ENCODE measurements at places on chromosomes 12 and 14. TPM values are rescaled to one million over a fixed set of nuclear protein-coding genes. Genes with fewer than 3 reads are reported as not detected.

ARMH4 gene
- not detected for total RNA-seq

LRCOL1 gene
- total RNA-seq = not detected

IGF1 gene
- total RNA-seq = not detected

CLEC6A gene
- not detected for total RNA-seq

KRT79 gene
- not detected for total RNA-seq

CLEC9A gene
- total RNA-seq = not detected

DCP1B gene
- total RNA-seq = 6.0 TPM

GUCY2C gene
- total RNA-seq = not detected

ZNF140 gene
- 15.5 TPM for total RNA-seq

SYT1 gene
- 10.4 TPM for total RNA-seq

DIO3 gene
- not detected for total RNA-seq

CLEC4C gene
- total RNA-seq = not detected

ING4 gene
- total RNA-seq = 16.1 TPM

ERO1A gene
- total RNA-seq = 52.0 TPM

NRL gene
- 1.3 TPM for total RNA-seq

TRHDE gene
- not detected for total RNA-seq

KRT1 gene
- total RNA-seq = not detected

NTF3 gene
- total RNA-seq = not detected

METTL1 gene
- total RNA-seq = 40.6 TPM

KRT73 gene
- total RNA-seq = not detected

TRIM9 gene
- 0.19 TPM for total RNA-seq

PLCZ1 gene
- total RNA-seq = not detected

Measured in MCF 10A (cell line).